ENCODE measurements at places on chromosomes 7 and 10.

DNA sequence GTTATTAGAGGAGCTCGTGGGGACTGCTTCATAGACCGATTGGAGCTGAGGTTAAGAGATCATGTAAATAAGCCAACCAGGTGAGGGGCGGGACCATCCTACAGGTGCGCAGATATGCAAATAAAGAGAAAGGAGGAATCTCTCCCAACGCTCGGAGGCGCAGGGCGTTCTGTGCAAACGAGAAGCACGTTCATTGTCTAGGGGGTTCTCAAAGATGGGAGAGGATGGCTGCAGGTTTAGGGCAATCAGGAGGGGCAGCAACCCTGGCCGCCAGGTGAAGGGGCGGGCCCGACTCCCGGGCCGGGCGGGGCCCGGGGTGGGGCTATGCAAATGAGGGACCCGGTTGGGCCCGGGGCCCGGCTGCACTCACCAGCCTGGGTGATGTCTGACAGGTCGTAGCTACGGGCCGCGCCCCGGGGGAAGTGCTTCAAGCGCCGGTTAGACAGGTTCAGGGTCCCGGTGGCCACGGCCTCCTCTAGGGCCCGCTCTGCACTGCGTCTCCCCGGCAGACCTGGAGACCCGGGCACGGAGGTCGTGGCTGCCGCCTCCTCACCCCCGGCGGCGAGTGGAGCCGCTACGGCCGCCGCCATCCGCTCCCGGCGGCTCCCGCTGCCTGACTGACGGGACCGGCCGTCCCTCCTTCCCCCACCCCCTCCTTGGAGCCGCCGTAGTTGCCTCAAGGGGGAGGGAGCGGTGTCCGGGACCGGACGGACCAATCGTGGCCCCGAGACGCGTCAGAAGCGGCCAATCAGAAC, at the start of gene LRCH4:
LRCH4 (minus strand) TSS at position 619 of the 755 bp plus-strand sequence; CDS start at position 590, 29 bp downstream.
- H3K27ac ChIP-seq, result peak within 1 kb of the TSS; percentile 89
- peak; percentile 57 for DNase-seq
- H3K27me3 ChIP-seq, result peaks cover 3% of the 10 kb centered on the region
- H3K4me1 ChIP-seq, result peaks cover 23% of the 10 kb centered on the region
- H3K4me3 ChIP-seq, result peak within 1 kb of the TSS; percentile 87
- H3K36me3 ChIP-seq, result peaks cover 4% of the 10 kb centered on the region

GRCh38 chr10:99432047-99432446, 1.6 kb upstream of the GOT1 start:
- no peak overlapping the region for H3K27ac ChIP-seq
- peak overlapping the region; percentile 99 for H3K4me3 ChIP-seq
- no peak for DNase-seq

DNA sequence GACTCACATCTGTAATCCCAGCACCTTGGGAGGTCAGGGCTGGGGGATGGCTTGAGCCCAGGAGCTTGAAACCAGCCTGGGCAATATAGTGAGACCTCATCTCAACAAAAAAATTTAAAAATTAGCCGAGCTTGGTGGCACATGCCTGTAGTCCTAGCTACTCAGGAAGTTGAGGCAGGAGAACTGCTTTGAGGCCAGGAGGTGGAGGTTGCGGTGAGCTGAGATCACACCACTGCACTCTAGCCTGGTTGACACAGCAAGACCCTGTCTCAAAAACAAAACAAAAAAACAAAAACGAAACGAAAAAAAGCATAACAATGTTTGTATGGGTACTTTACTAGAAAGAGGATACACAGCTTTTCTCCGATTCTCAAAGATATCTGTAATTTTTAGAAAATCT, 31.8 kb downstream of the WNT16 start:
- no peak for DNase-seq
- H3K27ac ChIP-seq, result peak overlapping the region; percentile 4
- peaks cover 58% of the 10 kb centered on the region for H3K36me3 ChIP-seq
- H3K4me3 ChIP-seq, result no peak overlapping the region
- H3K4me1 ChIP-seq, result peaks cover 13% of the 10 kb centered on the region
- no peaks in the 10 kb centered on the region for H3K27me3 ChIP-seq

- peaks cover 19% of the 10 kb centered on the region for H3K27me3 ChIP-seq
- no peak overlapping the region for H3K27ac ChIP-seq
- DNase-seq, result no peak
Measured at GRCh38 chr10:4606856-4607636, 219.0 kb upstream of the AKR1E2 start.

DNA sequence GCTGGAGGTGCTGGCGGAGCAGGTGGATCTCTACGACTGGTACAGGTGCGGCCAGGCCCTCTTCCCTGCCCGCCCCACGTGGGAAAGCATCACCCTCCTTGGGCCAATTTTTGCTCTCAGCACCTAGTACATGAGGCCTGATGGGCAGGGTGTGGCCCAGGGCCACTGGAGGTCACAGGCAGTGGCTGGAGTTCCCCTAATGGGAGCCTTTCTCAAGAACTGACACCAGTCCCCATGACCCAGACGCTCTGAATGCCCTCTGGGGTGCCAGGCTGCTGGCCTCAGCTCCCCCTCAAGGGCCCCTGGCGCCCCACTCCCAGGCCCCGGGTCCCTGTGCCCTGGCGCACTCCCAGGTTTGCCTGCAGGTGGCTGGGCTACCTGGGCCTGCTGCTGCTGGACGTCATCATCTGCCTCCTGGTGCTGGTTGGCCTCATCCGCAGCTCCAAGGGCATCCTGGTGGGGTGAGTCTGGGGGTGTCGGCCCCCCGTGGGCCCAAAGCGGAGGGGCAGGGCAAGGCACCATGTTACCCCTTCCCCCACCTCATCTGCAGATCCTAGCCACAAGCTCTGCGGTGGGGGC, 15.9 kb downstream of the TTYH3 start:
- peaks cover 11% of the 10 kb centered on the region for H3K4me1 ChIP-seq
- H3K4me3 ChIP-seq, result no peak overlapping the region
- no peak for DNase-seq

DNA sequence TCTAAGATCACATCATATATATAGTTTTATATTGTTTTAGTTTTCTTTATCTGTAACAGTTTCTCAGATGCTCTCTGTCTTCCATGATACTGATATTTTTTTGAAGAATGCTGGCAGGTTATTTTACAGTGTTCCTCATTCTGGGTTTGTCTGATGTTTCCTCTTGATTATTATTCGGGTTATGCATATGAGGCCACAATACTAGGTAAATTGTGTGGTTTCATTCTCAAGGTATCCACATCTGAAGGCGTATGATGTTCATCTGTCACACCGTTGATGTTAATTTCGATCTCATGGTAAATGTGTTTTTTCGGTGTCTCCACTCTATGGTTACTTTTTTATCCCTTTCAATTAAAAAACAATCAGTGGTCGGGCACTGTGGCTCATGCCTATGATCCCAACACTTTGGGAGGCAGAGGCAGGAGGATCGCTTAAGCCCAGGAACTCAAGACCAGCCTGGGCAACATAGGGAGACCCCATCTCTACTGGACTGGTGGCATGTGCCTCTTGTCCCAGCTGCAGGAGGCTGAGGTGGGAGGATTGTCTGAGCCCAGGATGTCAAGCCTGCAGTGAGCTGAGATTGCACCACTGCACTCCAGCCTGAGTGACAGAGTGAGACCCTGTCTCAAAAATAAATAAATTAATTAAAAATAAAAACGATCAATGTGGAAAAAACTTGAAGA, 108.9 kb downstream of the TPST1 start:
- no peak for DNase-seq
- no peak overlapping the region for H3K27ac ChIP-seq
- H3K4me3 ChIP-seq, result no peak overlapping the region
- no peaks in the 10 kb centered on the region for H3K4me1 ChIP-seq

DNA sequence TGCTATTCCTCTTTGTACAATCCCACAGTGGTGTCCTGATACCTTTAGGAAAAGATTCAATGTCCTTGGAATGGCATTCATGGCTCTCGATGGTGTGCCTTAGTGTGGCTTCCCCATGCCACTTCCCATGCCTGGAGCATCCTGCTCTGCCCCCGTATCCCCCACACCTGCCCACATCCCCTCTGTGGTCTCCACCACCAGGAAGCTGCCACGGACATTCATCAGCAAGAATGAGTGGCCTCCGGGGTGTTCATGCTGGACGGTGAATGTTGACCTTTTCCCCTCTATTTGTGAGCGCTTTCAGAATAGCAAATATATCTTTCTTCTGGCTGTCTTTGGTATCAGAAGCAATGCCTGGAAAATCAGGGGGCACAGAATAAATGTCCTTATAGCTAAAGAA, 262.0 kb upstream of the NRP1 start:
- no peaks in the 10 kb centered on the region for H3K4me1 ChIP-seq
- no peak overlapping the region for H3K4me3 ChIP-seq
- no peak for DNase-seq
- no peak overlapping the region for H3K27ac ChIP-seq

DNA sequence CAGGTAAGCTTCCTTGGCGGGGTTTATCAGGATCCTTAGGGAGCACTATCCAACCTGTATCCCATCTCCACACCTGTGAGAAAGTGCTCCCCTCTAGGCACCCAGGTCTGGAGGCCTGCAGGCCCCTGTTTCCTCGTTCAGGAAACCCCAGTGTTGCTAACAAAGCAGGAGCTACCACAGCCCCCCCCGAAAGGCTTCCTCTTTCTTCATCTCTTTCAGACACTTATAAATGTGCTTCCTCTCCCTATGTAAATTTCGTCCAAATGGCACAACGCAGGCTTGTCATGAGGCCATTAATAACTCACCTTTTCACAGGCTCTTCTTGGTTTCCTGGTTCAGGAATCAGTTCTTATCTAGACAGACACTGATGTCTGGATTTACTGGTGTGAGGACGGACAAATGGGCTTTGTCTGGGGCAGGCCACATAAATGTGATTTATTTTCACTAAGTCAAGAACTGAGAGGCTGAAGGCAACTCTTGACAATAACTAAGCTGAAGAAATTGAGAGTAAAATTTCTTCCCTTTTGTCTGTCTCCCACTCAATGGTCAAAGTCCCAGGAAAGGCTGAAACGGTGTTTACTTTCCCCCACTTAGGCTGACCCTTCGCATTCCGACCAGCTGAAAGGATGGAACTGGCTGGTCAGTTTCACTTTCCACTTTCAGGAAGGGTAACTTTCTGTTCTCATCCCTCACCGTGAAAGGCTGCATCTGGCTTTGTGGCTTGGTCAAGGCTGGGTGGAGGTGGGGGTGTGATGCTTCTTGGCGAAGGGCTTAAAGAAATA, 46.8 kb downstream of the PIK3AP1 start:
- H3K4me3 ChIP-seq, result no peak overlapping the region
- H3K27ac ChIP-seq, result no peak overlapping the region
- H3K27me3 ChIP-seq, result peaks cover 3% of the 10 kb centered on the region
- H3K36me3 ChIP-seq, result no peaks in the 10 kb centered on the region
- H3K4me1 ChIP-seq, result peaks cover 8% of the 10 kb centered on the region

GRCh38 chr10:4007771-4008170, 222.8 kb upstream of the KLF6 start:
- H3K27me3 ChIP-seq, result peaks cover 6% of the 10 kb centered on the region
- no peak for DNase-seq
- no peak overlapping the region for H3K27ac ChIP-seq
- peaks cover 15% of the 10 kb centered on the region for H3K4me1 ChIP-seq

- no peak overlapping the region for H3K27ac ChIP-seq
- DNase-seq, result no peak
- no peak overlapping the region for H3K4me3 ChIP-seq
- H3K4me1 ChIP-seq, result no peaks in the 10 kb centered on the region
Measured at GRCh38 chr10:125641398-125641797, 41.6 kb downstream of the TEX36 start.

DNA sequence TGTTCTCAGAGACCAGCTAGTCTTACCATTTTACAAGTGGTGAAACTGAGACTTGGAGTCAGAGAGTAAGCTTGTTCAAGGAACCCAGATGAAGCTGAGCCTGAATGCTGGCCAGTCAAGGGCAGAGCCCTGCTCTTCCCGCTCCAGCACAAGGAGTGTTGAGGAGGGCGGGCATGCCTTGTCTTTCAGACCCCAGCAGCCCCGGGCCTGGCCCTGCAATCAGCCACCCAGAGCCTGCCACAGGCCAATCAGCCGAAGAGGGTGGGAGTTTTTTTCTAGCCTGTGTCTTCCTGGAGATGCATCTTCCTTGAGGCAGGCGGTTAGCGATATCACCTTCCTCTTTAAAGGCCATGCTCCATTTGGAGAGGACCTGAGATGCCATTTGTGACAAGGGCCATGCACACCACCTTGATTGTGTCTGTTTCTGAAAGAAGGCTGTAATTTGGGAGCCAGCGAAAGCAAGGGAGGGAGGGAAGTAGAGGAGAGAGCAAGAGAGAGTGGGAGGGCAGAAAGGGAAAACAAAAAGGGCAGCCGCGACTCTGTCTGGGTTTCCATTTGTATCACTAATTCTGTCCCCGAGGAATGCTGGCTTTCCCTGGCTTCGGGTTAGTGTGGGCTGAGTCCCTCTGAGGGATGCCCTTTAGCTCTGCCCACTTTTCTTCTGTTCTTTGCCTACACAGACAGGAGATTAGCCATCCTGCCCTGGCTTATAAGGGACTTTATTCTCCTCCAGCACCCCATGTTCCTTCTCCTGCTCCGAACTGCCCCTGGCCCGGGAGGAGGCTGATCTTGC, 8.0 kb downstream of the CDH23 start:
- H3K4me1 ChIP-seq, result no peaks in the 10 kb centered on the region
- no peaks in the 10 kb centered on the region for H3K36me3 ChIP-seq

DNA sequence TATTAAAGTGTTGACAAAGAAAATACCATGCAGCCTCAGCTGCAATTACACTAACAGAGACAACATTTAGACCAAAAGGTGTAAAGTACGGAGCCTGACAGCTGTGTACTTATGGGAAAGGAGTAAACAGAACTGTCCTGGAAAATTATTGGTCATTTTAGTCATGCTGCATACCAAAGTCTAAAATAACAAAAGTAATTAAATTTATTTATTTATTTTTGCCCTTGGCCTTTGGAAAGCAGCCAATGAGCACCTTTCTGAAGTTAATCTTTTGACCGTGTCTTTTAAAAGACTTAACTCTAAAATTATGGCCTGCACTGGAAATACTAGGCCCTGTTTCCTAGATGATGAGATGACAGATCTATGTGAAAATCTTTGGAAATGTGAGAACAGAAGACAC, 597.6 kb downstream of the NXPH1 start:
- no peaks in the 10 kb centered on the region for H3K36me3 ChIP-seq
- H3K27ac ChIP-seq, result no peak overlapping the region
- no peaks in the 10 kb centered on the region for H3K4me1 ChIP-seq
- no peaks in the 10 kb centered on the region for H3K27me3 ChIP-seq
- H3K4me3 ChIP-seq, result no peak overlapping the region

- H3K27ac ChIP-seq, result no peak overlapping the region
- no peaks in the 10 kb centered on the region for H3K27me3 ChIP-seq
- H3K4me3 ChIP-seq, result no peak overlapping the region
- no peaks in the 10 kb centered on the region for H3K4me1 ChIP-seq
- no peak for DNase-seq
- H3K36me3 ChIP-seq, result no peaks in the 10 kb centered on the region
Measured at GRCh38 chr10:104980368-104980767, 339.3 kb downstream of the SORCS3 start.

- no peak overlapping the region for H3K4me3 ChIP-seq
- no peak overlapping the region for H3K27ac ChIP-seq
- no peaks in the 10 kb centered on the region for H3K4me1 ChIP-seq
- no peaks in the 10 kb centered on the region for H3K36me3 ChIP-seq
- DNase-seq, result no peak
Measured at GRCh38 chr7:4468320-4469102, 213.6 kb upstream of the FOXK1 start.

DNA sequence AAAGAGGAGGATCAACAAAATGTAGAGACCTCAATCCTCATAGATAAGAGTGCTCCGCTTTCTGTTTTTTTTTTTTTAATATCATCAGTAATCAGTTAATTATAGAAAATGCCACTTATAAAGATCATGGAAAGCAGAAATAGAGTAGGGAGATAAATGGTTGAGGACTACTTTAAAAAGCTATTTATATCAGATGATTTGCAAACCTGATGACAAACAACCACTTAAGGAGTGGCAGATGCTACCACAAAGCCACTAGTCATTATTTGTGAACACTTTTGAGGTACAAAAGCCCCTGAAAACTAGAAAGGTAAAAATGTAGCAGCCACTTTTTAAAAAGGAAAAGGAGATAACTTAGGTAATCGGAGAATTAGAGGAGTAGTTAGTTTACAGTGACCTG, 99.0 kb upstream of the CYP26C1 start:
- H3K27ac ChIP-seq, result no peak overlapping the region
- H3K4me3 ChIP-seq, result no peak overlapping the region
- no peaks in the 10 kb centered on the region for H3K36me3 ChIP-seq
- DNase-seq, result no peak
- H3K4me1 ChIP-seq, result no peaks in the 10 kb centered on the region
